ENCODE measurements at places on chromosomes 5 and 9.
A peak's percentile ranks its signal among the peaks of the same experiment; 100 is the strongest.

GRCh38 chr5:124869426-124870033 is 123.1 kb upstream of the ZNF608 start:
- DNase-seq = no peak

GRCh38 chr9:3330792-3331420 is 194.9 kb downstream of the RFX3 start:
- peak; percentile 7 for DNase-seq

GRCh38 chr5:92711956-92712355 is 869.1 kb downstream of the NR2F1-AS1 start:
- no peak for DNase-seq

- no peak for DNase-seq
These were observed 77.0 kb downstream of the RXRA start for GRCh38 chr9:134403292-134403681.

- peak; percentile 9 for DNase-seq
These were observed 297.7 kb upstream of the EFNA5 start for GRCh38 chr5:107968406-107968843.

- peak; percentile 18 for DNase-seq
These were observed at the start of gene INSL4 for GRCh38 chr9:5231212-5231611. Gene INSL4, plus strand, starts transcription at chr9:5231419. Its CDS starts 105 bp downstream, at chr9:5231524.

GRCh38 chr5:176573564-176574296 is 24.6 kb downstream of the CDHR2 start:
- DNase-seq = peak; percentile 84

DNA sequence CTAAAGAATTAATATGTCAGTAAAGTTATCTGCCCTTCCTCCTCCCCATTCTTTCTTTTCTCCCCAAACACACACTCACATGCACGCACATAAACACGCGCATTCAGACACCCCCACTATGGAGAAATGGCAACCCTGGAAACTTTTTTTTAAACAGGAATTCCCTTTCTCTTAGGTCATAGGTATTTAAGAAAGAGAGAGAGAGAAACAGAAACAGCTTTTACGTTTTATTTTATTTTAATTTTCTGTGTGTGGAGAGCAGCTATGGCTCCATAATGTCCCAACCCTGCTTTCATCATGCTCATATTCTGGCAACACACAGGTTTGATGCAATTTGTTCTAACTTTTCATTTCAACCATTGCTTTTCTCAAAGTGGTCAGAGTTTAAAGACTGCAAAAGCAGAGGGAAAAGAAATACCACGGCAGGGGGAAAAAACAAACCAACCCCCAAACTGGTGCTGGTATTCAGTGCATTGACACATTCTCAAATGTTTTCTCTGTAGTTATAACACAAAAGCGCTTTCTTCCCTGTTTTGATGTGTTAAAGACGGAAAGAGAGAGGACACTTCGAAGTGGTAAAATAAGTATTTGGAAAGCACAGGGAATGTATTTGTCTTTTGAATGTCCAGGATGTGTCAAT is 126.0 kb upstream of the TMEM161B start:
- no peak for DNase-seq

DNA sequence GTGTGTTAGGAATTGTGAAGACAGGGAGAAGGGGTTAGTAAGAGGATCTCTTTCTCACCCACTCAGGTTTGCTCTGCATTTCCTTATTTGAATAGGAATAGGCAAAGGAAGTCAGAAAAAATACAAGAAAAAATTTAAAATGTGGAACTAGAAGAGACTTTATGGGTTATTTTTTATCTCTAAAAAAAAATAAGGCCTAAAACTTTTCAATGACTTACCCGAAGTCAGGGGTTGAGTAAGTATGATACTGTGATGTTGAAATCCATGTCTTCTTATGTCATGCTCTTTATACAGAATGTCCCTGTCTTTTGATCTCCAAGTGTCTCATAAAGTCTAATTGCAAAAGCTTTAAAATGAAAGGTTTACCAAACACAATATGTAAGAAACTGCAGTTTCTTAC is 148.3 kb upstream of the PIK3R1 start:
- no peak for DNase-seq

DNA sequence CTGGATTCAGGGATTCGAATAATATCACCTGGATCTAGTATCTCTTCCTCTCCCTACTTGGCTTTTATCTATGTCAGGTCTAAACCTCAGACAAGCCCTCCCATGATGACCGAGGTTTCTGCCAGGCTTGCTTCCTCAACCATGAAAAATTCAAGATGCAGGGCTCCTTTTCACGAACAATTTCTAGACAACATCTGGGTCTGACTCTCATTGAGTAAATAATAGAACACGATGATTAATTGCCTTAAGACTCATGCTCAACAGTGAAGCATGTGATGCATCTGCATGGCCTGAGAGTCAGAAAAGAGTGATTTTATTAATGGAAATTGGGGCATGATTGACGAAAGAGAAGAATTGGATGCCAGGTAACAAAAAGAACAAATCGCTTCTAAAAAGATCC is 277.2 kb upstream of the ZNF608 start:
- peak; percentile 21 for DNase-seq

DNA sequence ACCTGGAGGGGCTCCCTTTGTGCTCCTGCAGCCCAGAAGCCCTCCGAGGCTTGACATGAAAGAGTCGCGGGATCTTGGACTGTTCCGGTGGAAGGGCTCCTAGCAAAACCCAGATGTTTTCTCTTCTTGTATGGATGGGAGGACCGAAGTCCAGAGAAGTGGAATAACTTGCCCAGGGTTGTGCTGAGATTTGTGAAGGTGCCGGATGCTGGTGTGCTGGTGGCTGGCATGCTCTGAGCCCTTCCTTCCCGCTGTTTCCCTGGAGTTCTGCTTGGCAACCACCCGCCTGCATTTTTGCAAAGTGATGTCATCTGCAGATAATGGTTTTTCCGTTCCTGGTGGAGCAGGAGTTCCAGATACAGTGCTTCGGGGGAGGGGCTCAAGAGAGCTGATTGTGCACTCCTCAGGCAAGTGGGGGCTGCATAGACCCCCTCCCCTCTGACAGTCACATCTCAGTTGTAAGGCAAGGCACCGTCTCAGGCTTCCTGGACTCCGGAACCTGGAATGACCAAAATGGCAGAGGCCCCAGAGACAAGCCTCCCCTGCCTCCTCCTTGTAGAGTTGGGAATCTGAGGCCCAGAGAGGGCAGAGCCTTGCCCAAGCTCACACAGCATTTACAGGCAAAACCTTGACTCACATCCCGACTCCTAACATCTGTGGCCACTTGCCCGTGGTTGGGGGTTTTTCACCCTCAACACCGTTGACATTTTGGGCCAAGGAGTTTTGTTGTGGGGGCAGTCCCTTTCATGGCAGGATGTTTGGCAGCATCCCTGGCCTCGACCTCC is 157.0 kb downstream of the RGS3 start:
- DNase-seq = peak; percentile 89

GRCh38 chr5:124980163-124980941 is 233.9 kb upstream of the ZNF608 start:
- DNase-seq = no peak

- DNase-seq = peak; percentile 79
These were observed 38.9 kb downstream of the CDH6 start for GRCh38 chr5:31232273-31232888.

DNA sequence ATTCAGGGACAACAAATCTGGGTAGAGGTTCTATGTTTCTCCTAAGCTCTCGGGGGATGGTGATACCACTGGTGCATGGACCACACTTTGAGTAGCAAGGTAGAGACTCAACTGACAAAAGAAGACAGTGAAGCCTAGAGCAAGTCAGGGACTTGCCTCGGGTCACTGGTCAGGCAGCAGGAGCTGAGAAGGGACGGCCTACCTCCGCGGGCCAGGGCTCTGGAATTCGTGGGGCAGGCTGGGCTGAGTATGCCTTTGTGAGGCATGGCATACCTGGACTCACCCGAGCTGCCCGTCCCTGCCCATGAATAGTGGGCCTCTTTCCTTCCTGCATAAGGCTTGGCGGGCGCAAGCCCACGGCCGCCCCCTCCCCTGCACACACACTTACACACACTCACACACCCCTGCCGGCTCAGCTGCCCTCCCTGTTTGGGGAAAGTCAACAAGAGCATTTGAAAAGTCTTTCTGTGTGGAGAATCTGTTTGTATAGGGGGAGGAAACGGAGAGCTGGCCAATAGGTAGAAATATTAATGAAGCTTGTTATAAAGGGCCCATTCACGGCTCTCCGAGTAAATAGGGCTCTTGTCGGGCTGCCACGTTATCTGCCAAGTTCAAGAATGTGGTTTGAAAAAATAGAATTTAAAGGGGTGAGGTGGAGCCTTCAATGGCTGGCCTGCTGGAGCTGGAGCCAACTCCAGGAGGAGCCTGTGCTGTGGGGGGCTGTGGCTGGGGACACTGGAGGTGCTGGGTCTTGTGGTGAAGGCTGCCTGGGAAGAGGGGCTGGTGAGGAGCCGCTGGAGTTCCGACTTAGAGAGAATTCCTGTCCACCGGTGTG is 19.1 kb upstream of the KIF12 start:
- DNase-seq = no peak

DNA sequence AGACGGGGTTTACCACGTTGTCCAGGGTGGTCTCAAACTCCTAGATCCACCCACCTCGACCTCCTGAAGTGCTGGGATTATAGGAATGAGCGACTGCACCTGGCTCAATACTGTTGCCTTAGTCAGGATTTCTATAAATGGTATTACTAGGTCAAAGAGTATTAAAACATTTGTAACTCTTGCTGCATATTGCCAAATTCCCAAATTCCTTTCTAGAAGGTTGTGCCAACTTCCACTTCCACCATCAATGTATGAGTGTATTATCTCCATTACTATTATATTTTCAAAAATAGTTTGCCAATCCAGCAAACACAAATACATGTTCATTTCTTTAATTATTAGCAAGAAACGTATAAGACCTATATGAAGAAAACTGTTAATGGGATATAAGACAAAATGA is 10.6 kb downstream of the PTGR1 start:
- DNase-seq = no peak

DNA sequence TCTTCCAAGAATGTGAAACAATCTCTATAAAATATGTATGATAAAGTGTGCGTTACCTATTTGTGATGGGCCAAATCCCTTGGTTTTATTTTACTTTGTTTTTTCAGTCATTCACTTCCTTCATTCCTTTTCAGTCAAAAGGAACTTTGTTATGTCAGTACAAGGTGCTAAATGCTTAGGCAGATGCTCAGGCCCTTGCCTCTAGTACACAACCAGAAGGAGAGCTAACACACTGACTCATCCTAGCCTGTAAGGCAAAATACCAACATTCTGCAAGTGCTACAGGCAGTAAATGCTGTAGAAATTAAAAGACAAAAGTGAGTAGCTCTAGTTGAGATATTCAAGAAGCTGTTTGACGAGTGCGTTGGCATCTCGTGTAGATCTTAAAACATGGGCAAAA is 49.4 kb downstream of the TRPM6 start:
- no peak for DNase-seq

DNA sequence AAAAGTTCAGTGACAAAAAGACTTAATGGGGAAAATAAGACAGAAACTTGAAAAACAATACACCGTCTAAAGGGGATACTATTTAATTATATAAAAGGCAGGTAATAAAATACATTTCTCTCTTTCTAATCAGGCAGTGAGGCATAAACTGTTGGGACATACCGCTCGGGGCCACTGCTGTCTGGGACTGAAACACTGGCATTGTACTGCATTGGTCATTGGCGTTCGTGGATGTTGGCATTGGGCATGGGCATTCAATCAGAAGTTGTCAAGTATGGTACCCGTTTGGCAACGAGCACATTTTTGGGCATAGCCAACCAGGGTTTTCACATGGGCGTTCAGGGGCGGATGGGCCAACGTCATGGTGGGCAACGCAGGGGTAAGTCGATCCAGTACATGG is 4.7 kb downstream of the HNRNPK start:
- DNase-seq = no peak

DNA sequence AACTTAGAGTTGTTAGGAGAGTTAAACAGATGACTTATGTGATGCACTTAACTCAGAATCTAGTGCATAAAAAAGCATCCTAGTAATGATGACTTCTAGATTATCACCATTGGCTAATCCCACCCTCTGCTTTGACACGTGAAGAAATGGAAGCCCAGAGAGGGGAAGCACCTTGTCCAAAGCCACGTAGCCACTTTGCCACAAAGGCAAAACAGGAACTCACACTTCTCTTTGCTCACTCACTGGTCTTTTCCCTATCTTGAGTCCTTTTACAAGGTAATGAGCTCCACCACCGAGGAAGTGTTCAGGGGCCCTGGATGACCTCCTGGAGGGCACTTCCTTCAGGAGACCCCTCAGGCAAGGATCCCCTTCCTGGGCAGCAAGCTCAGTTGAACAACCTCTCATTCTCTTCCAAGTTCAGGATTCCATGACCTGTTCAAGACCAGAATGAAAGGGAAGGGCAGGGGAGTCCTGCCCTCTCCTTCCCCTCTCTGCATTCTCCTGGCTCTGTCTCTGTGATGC is 89.7 kb downstream of the HRH2 start:
- no peak for DNase-seq

- DNase-seq = no peak
These were observed 330.5 kb downstream of the NPR3 start for GRCh38 chr5:33041586-33041985.
